ENCODE measurements at places on chromosomes 6 and 20. TPM values are rescaled to one million over a fixed set of nuclear protein-coding genes. Genes with fewer than 3 reads are reported as not detected.

Gene CTCFL
- total RNA-seq, result not detected

Gene LPA
- total RNA-seq, result not detected

Gene USP49
- total RNA-seq, result 0.36 TPM

Gene SSTR4
- total RNA-seq, result not detected

Gene RFX6
- total RNA-seq, result not detected

Gene ABT1
- total RNA-seq, result 11.7 TPM

Gene LTA
- total RNA-seq, result not detected

Gene NOX3
- not detected for total RNA-seq

Gene SAMD5
- total RNA-seq, result 0.18 TPM

Gene CLDN20
- total RNA-seq, result not detected

Gene MRPL14
- total RNA-seq, result 37.5 TPM

Gene TFAP2C
- not detected for total RNA-seq

Gene C20orf202
- not detected for total RNA-seq

Gene BACH2
- total RNA-seq, result 1.3 TPM

Gene PRPH2
- total RNA-seq, result 0.97 TPM

Gene C6orf58
- not detected for total RNA-seq

Gene ATG5
- total RNA-seq, result 13.3 TPM

Gene LHFPL5
- not detected for total RNA-seq

Gene IL20RA
- not detected for total RNA-seq
